ENCODE measurements at places on chromosomes 7 and 10. TPM values are rescaled to one million over a fixed set of nuclear protein-coding genes. Genes with fewer than 3 reads are reported as not detected.

DNA sequence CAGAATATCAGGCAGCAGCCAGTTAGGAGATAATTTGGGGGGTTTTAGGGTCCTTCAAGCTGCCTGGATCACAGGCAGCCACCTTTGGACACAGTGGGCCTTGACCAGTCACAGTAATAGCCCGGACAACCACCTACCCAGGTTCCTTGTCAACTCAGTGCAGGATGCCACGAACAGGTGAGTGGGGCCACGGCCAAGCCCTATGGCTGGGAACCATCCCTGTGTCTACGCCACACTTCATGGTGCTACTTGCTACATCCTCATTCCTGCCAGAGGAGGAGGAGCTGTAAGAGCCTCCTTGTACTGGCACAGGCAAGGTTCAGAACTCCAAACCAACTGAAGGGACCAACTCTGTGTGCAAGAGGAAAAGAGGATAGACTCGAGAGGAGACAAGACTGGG lies 19.9 kb downstream of the ITPRIP start:
- DNase-seq, result no peak

- DNase-seq, result peak; percentile 14
These were observed 18.0 kb upstream of the SLF2 start for GRCh38 chr10:100894589-100895294.

GRCh38 chr10:101189461-101190401 lies 39.5 kb downstream of the LBX1 start:
- DNase-seq, result no peak

DNA sequence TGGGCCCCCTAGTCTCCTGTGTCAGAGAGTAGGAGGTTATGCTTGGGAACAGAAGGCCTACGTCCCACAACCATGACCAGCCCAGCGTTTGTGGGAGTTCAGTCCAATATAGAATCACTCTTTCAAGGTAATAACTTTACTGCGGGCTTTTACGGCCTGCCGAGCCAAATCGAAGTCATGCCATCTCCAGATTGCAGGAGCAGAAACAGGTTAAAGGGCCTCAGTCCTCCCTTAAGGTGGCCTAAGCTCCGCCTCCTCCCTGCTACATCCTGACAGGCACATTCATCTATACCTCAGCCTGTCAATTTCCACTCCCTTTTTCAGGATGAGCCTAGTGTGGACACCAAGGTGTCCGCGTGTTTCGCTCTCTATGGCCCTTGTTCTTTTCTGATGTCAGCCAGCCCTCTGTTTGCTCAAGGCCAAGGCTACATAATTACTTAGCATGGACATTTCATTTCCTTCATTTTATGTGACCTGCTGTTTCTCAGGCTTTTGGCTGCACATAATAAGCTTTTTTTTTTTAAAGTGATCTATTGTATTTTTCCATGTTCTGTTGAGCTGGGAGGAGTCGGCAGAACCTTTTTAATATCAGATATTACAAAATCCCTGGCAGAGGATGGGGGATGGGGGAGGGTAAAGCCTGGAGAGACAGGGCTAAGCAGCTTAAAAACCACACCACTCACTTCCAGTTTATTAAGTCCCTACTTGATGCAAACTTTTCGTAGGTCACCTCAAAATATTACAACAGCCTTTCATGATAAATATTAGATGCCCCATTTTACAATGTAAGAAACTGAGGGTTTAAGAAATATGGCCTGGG lies 84.6 kb downstream of the CACNB2 start:
- DNase-seq, result no peak

DNA sequence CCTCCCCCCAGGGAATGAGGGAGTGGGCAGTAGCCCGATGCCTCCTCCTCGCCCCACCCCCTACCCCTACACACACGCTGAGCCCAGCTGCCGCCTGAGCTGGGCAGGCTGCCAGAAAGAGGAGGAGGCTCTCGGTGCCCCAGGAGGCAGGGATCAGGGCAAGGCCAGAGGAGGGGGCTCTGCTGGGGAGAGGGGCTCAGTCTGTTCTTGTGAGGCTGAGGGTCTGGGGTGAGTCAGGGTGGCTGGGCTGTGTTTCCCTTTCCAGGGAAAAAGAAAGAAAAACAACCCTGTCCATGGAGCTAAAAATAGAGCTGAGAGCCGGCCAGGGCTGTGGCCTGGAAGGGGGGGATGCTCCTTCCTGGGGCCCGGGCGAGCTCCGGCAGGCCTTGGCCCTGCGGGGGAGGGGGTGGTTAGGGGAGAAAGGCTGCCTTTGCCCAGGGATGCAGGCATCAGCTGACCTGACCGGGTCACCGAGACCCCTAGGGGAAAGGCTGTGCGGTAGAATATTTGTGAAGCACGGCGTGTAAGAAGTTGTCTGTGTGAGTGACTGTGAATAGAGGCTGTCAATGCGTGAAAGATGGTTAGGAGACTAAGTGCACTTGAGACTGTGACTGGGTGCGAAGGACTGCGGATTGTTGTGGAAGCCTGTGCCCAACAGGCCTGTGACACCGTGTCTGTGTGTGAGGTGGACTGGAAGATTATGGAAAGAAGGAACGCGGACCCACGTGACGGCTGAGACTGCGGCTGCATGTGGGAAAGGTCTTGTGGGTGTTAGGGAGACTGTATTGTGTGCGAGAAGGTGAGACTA lies 1.2 kb upstream of the LZTS2 start:
- peak; percentile 80 for DNase-seq

DNA sequence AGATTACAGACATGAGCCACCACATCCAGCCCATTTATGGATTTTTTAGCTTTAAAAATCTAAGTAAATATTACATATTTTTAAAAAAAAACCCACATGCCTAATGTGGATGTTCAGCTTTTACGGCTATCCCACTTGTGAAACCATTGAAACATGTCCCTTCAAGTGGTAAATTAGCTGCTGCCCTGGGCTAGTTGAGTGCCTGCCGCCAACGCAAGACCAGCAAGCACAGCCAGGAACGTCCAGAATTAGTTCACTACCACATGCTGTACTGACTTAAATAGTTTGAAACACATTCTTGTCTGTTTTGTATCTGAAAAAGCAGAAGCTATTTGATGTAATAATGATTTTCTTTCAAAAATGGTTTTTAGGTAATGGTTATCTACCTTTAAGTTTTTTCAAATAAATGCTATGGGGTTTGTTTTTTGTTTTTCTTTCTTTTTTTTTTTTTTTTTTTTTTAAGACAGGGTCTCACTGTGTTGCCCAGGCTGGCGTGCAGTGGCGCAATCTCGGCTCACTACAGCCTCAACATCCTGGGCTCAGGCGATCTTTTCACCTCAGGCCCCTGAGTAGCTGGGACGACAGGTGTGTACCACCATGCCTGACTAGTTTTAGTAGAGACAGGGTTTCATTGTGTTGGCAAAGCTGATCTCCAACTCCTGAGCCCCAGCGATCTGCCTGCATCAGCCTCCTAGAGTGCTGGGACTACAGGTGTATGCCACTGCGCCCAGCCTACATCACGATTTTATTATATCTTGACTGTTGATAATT lies 57.0 kb downstream of the KLRG2 start:
- DNase-seq, result no peak

DNA sequence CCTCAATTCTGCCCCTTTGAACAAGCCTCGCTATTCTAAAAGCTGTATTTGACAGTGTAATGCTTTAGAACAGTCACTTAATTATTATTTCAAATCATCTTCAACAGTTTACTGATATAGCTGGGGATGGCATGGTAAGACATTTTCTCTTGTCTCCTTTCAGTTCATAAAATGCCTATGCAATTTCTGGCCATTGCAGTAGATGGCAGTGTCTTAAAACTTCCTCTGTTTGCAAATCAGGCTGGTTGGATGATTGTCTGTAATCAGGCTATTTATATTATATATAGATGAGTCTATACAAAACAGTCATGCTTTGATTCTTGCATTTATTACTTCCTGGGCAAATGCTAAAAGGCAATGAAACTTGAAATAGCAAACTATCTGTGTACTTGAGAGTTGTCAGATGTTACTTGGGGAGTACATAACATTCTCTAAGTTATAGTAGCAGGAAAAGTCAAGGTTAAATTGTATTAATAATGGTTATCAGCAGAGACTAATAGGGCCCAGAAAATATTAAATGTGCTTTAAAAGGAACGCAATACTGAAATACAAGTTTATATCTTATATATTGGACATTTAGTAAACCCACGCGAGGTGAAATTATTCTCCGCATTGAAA lies 55.5 kb upstream of the LHFPL3 start:
- peak; percentile 33 for DNase-seq

GRCh38 chr10:87523731-87524130 lies 19.0 kb downstream of the MINPP1 start:
- no peak for DNase-seq

GRCh38 chr7:50713123-50713965 lies 69.4 kb downstream of the GRB10 start:
- DNase-seq, result no peak

DNA sequence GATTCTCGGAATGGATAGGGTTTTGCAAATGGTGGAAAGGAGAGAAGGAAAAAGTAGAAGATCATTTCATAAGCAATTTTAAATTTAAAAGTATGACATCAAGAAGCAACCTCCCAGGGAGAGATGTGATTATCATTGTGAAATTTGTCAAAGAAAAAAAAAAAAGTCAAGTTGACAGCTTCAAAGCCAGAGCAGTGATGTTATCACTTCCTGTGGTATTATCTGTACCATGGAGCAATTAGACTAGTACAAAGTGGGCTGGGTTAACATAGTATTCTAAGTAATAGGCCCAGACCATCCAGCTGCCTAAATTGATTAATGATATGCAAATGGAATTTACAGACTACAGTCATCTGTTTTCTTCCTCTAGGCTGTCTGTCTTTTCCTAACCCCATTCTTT lies 84.0 kb upstream of the NPY start:
- DNase-seq, result no peak

- no peak for DNase-seq
These were observed 307.3 kb upstream of the ZNF32 start for GRCh38 chr10:43955978-43956377.

- no peak for DNase-seq
These were observed 923 bp downstream of the TNPO3 start for GRCh38 chr7:129053938-129054437.

DNA sequence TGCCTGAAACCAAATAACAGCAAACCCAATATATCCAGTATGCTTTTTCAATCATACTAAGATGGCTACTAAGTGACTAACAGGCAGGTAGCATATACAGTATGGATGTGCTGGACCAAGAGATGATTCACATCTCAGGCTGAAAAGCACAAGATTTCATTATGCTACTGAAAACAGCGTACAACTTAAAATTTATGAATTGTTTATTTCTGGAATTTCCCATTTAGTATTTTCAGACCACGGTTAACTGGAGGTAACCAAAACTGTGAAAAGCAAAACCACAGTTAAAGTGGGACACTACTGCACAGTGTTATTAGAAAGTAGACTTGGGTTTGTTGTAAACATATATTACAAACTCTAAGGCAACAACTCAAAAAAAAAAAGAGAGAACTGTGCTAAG lies 91.5 kb downstream of the KMT2C start:
- DNase-seq, result no peak

GRCh38 chr10:59064759-59065539 lies 111.5 kb upstream of the PHYHIPL start:
- DNase-seq, result no peak

GRCh38 chr7:67309764-67310549 lies 313.3 kb downstream of the TYW1 start:
- no peak for DNase-seq

DNA sequence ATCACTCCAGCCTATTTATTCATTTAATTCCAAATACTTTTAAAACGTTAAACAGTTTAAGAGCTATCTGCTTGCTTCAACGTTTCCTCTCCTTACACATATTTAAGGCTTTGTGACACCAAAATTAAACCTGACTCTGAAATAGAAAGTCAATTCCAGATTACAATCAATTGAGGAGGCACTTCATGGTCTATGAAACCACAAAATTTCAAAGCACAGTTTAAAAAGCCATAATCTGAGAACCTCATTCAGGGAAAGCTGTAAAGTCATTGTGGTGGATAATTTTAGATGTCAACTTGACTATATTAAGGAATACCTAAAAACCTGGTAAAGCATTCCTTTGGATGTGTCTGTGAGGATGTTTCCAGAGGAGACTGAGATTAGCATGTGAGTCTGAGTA lies 6.2 kb downstream of the SNX13 start:
- peak; percentile 56 for DNase-seq

GRCh38 chr10:46560952-46561351 lies 4.5 kb upstream of the GPRIN2 start:
- DNase-seq, result no peak

Gene CRYGN
- not detected for total RNA-seq

Gene IGFBP3
- 0.27 TPM for total RNA-seq

Gene DPYSL4
- 0.27 TPM for total RNA-seq

Gene GJD4
- total RNA-seq, result not detected

Gene PAXIP1
- 9.7 TPM for total RNA-seq

Gene ZNF485
- 6.7 TPM for total RNA-seq

Gene PPP1R17
- under 0.01 TPM for total RNA-seq

Gene FAM24B
- total RNA-seq, result 4.3 TPM

Gene HMX2
- not detected for total RNA-seq

Gene CLRN3
- total RNA-seq, result not detected

Gene CUZD1
- total RNA-seq, result 0.54 TPM
